Gastroesophageal sphincter (tissue), 4 donors: ENCODE measurements at places on chromosomes 4 and X. TPM values are rescaled to one million over a fixed set of nuclear protein-coding genes. Genes with fewer than 3 reads are reported as not detected.

The SHOX gene
- not detected for total RNA-seq

The POF1B gene
- total RNA-seq: 0.81 TPM

DNA sequence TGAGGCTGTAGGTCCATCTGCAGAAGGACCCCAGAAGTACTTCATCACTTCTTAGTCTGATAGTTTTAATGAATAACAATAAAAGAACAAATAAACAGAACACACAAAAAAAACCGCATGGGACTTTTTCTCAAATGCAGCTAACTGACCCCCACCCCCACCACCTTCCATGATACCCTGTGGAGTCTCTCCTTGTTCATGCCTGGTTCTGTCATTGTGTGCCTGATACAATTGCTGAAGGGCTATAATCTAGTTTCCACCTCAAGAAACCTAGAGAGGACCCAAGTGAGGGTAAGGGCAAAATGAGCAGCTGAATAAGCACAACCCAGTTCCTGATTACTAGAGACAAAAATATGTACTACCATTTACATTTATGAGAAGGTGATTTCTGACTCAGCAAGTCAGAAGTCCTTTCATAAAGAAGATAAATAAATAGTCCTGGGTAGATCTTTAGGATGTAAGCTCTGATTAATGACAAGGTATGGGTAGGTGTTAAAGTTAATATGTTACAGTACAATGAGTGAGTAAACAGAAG, 155.1 kb downstream of the TMA16 start:
- no peak for ATAC-seq

DNA sequence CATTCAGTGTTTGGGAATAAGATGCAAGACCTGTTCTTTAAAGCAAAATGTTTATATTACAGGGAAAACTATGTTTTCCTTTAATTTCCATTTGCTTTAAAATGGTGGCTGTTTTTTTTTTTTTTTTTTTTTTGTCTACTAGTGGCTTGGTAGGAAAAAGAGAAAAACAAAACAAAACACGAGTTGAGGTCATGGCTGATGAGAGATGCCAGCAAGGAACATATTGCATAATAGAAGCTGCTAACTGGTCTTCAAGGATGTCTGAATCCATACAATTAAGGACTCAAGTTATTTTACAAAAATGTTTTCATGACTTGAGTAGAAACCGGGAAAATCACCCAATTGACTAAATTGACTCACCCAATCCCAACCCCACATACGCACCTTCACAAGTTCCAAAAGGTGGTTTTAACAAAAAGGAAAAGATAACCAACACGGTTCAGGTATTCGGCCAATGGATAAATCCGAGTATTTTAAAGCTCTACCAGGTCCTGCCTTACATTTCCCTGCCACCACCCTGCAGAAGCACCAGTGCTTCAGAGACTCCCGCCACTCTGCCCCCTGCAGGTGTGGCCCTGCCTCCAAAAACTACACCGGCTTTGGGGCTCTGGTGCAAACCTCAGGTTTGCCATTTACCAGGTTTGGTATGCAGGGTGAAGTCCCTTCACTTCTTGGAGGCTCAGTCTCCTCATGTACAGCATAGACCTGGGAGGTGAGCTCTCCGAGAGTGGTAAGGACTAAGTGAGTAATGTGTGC, 27.1 kb downstream of the PIR start:
- ATAC-seq: peak; percentile 42

DNA sequence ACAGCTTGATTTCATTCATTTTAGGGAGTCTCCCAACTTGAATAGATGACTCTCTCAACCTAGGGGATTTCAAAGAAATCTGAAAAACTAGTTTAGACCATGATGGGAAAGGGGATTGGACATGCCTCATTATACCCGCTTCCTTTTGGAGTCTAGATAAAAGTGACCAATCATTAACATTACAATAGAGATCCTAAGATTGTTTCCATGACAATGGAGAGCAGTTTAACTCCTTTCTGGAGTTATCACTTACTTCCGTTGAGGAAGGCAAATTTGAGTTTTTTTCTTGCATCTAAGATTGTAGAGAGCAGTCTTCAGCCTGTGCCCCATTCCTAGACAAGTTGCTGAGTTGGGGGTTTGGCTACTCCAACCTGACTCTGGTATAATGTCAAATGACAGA, 11.4 kb upstream of the IL15 start:
- no peak for ATAC-seq

The IL15 gene
- total RNA-seq: 5.5 TPM

- no peak for ATAC-seq
These were observed 856.6 kb upstream of the GRID2 start for GRCh38 chr4:91447168-91447567.

The EXOC1L gene
- total RNA-seq: not detected

DNA sequence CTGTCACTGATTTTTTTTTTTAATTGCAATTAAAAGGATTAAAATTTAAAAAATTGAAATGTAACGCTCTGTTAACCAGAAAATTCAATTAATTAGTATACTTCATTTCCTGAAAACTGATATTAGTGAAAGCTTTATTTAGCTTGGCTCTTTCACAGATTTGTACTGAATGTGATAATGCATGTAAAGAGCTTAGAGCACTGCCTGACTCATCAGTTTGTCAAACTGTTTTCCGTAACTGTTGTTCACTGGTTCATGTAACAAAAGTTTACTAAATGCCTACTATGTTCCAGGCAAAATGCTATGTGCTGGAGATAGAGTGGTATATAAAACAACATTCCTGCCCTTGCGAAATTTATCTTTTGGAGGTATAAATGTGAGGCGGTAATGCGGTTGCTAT, 471.7 kb downstream of the SH2D1A start:
- ATAC-seq: no peak

GRCh38 chr4:4803912-4804296, 55.6 kb upstream of the MSX1 start:
- no peak for ATAC-seq

DNA sequence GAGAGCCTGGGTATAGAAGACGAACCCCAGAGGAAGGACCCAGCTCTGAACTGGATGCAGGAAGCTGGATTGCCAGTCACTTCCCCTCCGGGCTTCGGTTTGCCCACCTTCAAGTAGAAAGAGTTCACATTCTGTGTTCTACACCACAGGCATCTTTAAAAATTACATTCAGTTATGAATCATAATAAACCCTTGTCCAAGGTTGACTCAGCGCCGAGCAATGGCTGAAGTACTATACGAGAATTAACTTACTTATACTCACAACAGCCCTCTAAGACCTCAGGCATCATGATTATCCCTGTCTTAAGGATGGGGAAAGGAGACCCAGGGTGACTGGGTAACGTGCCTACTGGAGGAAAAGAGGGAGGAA, 72.5 kb downstream of the EVC2 start:
- no peak for ATAC-seq
